ENCODE measurements at places on chromosomes 4 and X.

GRCh38 chrX:42804524-42804923 is 26.6 kb upstream of the PPP1R2C start:
- no peak for DNase-seq

GRCh38 chr4:141220271-141220670 is 424 bp upstream of the ZNF330 start:
- DNase-seq = no peak

DNA sequence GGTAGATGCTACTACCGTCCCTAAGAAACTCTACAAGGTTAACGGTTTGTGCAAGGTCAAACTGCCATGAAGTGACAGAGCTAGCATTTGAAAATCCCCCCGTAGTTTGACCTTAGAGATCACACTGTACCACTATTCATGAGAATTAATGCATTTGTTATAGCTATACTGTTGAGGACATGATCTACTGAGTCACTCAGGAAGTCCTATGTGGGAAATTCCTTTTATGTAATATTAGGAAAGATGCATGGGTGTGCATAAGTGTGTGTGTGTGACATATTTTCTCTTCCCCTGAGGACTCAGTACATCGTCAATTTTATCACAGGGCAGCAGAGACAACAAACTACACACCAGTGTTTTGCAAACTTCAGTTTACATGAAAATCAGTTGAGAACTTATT is 141.1 kb downstream of the FBXW7 start:
- DNase-seq = no peak

DNA sequence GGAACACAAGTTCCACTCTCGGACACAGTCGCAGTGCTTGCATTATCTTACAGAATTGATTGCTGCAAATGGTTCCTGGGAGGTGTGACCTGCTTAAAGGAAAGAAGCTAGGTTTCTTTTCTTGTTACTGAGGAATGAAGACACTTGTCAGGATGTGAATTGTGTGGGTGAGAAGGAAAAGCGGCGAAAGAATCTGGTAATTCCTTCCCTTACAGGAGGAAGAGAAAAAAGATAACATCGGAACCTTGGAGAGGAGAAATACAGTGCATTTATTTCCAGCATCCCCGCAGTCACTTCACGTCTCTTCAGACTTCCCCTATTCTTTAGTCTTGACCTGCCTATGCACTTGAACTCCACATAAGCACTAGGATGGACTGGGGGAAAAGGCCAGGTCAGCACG is 389 bp upstream of the CCSER1 start:
- DNase-seq = no peak

- no peak for DNase-seq
These were observed 224.1 kb upstream of the GK2 start for GRCh38 chr4:79632114-79632513.

DNA sequence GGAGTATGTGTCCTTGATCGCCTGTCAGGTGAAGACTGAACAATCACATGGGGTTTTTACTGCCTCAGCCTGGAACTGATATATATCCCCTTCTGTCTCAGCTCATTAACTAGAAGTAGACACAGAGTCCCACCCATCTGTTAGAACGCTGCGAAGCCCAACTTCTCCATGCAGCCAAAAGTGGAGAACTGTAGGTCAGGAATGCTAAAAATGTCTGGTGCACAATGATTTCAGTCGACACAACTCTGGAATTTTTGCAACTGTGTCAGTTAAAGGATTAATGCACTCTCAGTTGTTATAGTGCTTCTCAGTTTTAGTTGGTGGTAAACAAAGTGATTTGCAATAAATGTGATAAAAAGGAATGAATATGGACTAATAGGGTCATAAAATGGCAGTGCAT is 287.2 kb downstream of the INPP4B start:
- DNase-seq = no peak

DNA sequence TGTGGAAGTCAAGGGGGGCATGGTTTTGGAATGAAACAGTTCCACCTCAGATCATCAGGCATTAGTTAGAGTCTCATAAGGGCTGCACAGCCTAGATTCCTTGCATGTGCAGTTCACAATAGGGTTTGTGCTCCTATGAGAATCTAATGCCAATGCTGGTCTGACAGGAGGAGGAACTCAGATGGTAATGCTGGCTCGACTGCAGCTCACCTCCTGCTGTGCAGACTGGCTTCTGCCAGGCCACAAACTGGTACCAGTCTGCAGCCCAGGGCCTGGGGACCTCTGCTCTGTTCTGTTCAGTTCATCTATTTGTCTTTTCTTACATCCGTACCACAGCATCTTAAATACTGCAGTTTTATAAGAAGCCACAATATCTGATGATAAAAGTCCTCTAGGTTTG is 12.2 kb upstream of the MSL3 start:
- no peak for DNase-seq

DNA sequence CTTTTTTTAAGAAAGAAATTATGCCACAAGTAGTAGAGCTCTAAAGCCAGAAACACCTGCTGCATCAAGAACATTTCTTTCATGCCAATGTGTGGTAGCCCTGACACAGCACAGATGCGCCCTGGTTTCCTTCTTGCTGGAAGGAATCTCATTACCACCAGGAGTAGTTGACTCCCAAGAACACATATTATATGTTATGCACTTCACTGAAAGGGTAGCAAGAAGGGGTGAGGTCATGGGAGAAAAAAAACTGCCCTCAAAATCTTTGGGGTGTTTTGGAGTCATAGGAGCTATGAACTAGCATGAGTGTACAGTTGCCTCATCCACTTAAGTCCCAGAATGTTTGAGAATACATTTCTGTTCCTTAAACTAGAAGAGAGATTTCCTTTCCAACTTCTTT is 185.8 kb upstream of the C1QTNF7 start:
- DNase-seq = no peak

DNA sequence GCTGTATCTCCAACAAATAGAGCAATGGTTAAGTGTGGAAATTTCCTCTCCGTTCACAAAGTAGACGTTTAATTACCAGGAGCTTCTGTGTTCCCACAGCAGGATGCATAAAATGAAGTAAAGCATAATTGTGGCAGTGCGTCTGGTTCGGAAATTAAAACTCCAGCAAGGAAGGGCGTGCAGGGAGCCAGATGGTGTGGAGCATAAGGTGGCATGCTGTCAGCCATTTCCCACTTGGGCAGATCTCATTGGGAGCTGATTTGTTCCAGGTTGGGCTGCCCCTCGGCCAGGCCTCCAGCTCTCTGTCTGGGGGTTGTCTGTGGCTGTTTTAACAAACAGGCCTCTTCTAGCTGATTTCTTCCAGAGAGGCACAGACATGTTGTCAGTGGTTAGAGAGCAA is 182.1 kb upstream of the CLNK start:
- DNase-seq = no peak

GRCh38 chrX:11766487-11766886 is 8.4 kb downstream of the MSL3 start:
- no peak for DNase-seq

DNA sequence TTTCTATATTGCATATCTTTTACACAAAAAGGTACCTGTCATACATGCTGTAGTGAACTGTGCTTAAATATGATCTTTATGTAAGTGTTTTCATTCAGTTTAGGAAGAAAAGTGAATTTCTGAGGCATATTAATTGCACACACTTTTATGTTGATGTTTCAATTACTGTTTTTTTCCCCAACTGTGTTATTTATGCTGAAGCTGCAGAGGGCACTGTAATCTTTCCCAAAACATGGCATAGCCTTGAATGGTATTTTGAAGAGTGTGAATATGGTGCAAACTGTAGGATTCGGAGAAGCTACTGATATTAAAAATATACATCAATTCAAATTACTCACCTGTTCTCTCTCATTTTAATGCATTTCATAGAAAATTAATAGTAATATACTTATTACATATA is 6.0 kb upstream of the CENPE start:
- DNase-seq = no peak

- no peak for DNase-seq
These were observed 592.5 kb downstream of the PCDH18 start for GRCh38 chr4:136939781-136940180.

GRCh38 chrX:49177873-49178480 is 6.3 kb downstream of the PLP2 start:
- DNase-seq = no peak

- DNase-seq = no peak
These were observed 683.5 kb downstream of the TRIML1 start for GRCh38 chr4:188822698-188823097.

GRCh38 chrX:43910012-43910411 is 27.8 kb upstream of the MAOB start:
- no peak for DNase-seq

DNA sequence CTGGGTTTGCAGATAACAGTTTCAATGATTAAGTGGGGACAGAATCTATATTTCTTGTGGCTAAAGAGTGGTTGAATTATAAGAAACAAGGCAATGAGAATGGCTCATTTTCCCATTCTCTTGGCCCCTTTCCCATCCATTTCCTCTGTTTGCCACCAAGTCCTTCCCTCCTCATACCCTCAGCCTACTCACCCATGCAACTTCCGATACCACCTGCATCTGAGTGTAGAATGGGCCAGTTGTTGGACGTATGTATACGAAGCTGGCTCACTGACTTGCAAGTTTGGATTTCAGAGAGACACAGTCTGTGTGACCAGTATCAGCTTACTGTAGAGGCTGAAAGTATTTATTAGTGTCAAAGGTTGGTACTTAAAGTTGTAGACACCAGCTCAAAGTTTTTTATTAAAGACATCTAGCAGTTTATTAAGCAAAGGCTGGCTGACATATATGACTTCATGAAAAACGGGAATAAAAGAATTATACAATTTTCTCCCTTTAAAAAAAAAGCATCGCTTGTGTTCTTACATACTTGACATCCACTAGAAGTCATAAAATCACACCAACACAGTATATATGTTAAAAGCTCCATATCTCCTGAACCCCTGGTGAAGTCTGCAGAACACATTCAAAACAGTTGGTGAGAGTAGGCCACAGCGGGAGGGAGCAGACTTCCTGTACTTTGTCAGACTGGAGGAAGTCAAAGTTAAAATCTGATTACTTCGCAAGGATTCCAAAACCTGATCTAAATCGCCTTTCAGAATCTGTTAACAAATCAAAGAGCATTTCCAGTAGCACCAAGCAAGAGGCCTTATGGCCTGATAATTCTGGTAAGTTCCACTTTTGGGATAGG is 22.4 kb upstream of the STIM2 start:
- DNase-seq = no peak

DNA sequence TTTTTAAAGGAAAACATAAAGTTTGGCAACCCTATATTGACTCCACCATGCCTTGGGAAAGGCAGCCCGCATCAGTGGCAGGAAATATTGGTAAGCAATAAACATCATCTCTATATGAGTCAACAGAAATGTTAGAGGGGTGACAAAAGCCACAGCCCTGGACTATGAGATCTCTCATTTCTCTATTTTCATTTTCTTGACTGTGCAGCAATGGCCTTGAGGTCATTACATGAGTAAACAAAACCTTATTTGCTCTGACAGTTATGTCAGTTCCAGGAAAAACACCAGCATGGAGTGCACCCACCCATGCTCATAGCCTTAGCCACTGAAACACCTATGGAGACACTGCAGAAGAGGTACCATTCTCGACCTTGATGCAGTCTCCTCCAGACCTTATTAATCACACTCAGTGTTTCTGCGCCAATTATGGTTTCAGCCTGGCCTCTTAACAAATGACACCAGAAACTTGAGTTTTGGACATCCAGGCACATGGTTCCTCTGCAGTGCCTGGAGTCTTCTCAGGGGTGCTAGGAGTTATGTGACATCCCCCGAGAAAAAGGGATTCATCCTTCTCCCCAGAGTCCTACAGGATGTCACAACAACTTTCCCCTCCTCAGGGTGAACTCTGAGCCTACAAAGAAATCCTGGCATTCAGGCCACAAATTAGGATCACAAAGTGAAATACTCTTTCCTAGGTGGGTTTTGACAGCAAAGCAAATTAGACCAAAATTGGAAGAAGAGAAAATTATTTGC is 16.0 kb upstream of the HPGD start:
- no peak for DNase-seq

DNA sequence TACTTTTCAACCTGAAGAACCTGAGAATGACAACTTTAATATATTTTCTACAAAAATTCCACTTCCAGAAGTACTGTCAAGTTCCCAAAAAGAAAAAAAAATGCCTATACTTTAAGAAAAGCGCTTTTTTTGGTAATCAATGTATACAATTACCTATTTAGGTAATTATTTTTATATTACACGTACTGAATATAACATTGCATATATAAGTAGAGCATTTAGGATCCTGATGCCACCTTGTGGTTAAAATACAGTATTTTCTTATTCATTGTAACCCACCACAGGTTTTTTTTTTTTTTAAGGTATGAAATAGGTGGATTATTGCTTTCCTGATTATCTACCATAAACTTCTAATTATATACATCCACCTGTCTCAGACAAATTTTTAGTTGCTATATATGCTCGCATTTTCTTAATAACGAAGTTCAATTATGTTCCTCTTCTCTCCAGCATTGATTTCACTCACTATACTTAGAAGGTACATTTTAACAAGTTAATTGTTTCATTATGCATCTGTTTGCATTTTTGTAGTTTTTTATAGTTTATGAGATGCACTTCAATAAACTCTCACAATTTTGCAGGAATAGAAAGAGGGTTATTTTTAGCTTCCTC is 5.2 kb downstream of the MAP9 start:
- DNase-seq = no peak

GRCh38 chr4:39062094-39062769 is at the start of gene KLHL5:
Gene KLHL5, plus strand, starts transcription at chr4:39062232. Its CDS starts 421 bp downstream, at chr4:39062653.
- DNase-seq = no peak
